ENCODE measurements at places on chromosomes 12 and 14.

DNA sequence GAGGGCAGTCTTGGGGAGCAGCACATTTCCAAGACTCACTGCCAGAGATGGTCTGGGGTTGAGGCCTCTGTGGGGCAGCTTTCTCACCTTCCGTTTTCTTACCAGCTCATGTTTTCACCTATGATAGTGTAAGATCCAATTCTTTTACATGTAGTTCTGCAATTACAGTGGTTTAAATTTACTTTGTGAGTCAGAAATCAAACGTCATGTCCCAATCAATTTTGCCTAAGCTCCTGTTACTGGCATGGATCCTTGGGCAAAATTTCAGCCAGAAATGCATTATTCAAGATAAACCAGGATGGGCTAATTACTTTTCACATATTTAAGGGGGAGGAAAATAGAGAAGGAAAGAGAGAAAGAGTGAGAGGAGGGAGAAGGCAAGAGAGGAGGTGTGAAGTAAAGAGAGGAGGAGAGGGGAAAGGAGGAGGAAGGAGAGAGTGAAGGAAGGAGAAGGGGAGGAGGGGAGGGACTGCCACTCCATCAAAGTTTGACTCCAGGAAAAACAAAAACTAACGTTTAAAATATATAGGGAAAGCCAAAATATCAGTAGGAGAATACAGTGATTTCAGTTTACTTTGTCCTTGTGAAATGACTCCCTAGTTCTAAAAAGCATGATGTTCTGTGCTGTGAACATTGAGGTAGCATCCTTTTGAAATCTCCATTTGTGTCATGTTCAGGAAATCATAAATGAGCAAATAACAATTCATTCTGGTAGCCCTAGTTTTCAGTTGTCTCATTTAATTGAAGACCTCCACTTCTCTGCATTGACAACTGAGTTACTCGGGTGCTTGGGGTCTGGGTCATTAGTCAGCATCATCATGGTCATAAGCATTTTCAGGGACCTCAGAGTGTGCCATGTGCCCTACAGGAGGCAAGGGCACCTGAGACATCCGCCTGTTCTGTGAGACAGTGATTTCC is 3.0 kb downstream of the BMAL2 start:
- no peak for DNase-seq

- no peak for DNase-seq
Observed at GRCh38 chr12:116697305-116697704, 40.6 kb downstream of the SPRING1 start.

DNA sequence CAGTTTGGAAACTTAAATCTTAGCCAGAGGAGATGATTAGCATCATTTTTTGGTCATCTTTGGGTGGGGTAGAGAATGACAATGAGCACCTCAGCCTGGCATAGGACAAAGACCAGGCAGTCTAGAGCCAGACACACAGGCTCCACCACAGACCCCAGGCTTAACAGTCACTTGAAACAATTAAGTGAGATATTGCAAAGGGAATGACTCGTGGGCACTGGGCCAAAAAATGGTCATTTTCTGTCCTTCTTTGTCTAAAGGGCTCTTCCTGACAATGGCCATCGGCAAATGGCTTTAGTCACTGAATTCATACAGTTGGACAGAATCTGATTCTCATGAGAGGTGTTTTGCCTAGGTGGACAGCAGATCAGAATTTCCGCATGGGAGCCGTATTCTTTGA is 78.0 kb upstream of the DICER1 start:
- DNase-seq: no peak

- no peak for DNase-seq
Observed at GRCh38 chr12:32902287-32902997, 5.9 kb upstream of the PKP2 start.

- DNase-seq: no peak
Observed at GRCh38 chr14:92792885-92793284, 1.2 kb upstream of the GOLGA5 start.

- DNase-seq: no peak
Observed at GRCh38 chr14:33611405-33612196, 339.3 kb downstream of the EGLN3 start.

DNA sequence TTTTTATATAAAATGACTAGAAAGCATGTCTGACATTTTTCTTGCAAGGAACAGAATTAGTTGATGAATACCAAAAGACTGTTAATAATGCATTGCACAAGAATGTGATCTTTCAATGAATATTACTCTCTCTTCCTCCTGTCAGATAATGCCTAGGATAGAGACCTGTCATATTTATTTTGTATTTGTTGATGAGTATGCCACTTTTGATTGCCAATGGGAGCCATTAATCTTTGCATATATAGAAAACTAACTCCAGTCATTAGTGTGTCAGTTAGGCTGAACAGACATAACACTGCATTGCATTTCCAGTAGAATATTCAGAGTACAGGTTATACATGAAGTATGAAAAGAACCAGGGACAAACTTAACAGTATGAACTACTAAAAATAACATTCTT is 1125.3 kb downstream of the LRFN5 start:
- DNase-seq: no peak

All from anterior cingulate cortex (tissue), 58 donors.